ENCODE measurements at places on chromosomes 16 and 17. TPM values are rescaled to one million over a fixed set of nuclear protein-coding genes. Genes with fewer than 3 reads are reported as not detected.

GRCh38 chr17:15510361-15510760 is 42.9 kb upstream of the CDRT4 start:
- no peaks in the 10 kb centered on the region for H3K36me3 ChIP-seq
- H3K27ac ChIP-seq = no peak overlapping the region
- DNase-seq = no peak
- H3K27me3 ChIP-seq = no peaks in the 10 kb centered on the region

Gene RAB11FIP4
- total RNA-seq = 10.8 TPM

Gene TBC1D3D
- not detected for total RNA-seq

DNA sequence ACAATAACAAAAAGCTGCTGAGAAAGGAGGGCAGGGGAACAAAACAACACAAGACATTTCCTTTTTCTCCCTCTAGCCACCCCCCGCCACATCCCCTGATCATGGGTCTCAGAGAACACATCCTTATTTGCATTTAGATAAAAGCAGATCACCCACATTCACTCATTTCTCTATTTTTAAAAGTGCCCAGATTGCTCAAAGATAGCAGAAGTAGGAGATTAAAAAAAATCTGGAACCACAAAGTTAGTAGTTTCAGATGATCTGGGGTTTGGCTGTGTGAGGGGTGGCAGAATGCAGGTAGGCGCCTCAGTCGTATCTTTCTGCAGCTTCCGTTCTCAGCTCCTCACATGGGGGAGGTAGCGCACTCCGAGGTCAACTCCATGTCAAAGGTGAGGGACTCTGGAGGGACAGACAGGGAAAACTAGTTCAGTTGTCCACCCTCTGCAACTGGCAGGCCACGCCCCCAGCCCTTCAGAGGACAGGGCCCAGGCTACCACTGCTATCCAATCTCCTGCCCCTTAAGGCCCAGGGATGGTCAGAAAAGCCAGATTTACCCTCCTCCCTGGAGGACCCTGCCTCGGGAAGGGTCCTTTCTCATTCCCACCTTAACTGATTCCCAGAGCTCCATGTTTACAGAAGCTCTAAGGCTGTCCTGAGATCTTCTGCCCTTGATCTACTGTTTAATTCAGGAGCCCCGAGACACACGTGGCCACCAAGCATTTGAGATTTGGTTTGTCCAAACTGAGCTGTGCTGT is 27.3 kb downstream of the STAT5A start:
- peaks cover 36% of the 10 kb centered on the region for H3K36me3 ChIP-seq
- no peak overlapping the region for H3K27ac ChIP-seq
- peaks cover 18% of the 10 kb centered on the region for H3K4me1 ChIP-seq
- no peak for DNase-seq
- H3K27me3 ChIP-seq = no peaks in the 10 kb centered on the region

Gene ELAC2
- 54.8 TPM for total RNA-seq

Gene MAP2K6
- total RNA-seq = 15.0 TPM

All from esophagus squamous epithelium (tissue), 5 donors.